ENCODE measurements at places on chromosomes 12 and 14.

DNA sequence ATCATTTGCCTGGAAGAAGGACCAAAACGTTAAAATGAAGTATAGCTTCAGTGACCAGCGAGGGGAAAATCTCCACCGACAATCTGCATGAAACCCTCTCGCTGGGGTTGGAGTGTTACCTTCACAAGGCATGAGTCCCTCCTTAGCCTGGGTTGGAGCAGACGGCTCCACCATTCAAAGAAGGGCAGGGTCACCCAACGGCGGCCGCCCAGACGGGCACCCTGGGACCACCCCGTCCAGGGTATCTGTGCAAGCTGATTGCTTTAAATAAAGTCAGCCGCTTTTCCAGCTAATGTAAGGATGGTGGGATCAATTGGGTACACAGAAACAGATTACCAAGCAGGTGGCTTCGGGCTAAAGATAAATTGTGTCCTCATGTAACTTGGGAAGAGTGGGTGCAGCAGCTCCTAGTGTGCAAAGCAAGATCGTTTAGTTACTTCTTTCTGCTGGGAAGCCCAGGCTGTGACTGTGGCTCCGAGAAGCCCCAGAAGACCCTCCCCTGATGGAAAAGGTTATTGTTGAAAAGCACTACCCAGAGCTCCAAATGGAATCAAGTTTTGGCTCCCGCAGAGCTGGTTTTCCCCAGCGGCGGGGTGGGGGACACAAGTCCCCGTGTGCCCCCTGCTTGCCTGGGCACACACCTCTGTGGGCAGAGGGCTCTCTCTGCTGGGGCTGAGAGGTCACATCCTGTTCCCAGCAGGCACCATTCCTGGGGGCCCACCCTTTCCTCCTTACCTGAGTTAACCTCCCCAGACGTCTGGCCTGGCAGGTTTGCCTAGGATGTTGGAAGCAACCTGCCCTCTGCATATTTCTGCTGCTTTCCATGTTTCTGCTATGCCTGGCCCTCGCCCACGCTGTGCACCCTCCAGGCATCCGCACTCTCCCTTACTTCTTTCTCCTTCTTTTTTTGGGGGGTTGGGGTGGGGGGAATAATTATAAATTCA is 318.6 kb upstream of the DIO3 start:
- no peak for DNase-seq

- no peak for DNase-seq
These were observed 459.6 kb upstream of the RGS6 start for GRCh38 chr14:71472356-71473340.

- DNase-seq = peak; percentile 35
These were observed 745 bp downstream of the CDCA4 start for GRCh38 chr14:105019861-105020814.

DNA sequence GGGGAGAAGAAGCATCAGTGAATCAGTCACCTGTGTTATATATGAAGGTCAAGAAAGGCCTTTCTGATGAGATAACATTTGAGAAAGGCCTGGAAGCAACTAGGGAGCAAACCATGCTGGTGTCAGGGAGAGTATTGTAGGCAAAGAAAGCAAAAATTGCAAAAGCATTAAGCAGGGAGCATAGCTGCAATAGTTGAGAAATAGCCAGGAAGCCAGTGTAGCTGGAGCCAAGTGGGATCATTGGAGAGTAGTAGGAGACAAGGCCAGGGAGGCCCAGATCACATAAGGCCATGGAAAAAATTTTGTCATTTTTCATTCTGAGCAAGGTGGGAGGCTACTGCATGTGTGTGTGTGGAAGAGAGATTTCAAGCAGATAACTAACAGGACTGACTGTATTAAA is 18.8 kb upstream of the MAGOHB start:
- no peak for DNase-seq
